ENCODE measurements at places on chromosomes 5 and 9.

DNA sequence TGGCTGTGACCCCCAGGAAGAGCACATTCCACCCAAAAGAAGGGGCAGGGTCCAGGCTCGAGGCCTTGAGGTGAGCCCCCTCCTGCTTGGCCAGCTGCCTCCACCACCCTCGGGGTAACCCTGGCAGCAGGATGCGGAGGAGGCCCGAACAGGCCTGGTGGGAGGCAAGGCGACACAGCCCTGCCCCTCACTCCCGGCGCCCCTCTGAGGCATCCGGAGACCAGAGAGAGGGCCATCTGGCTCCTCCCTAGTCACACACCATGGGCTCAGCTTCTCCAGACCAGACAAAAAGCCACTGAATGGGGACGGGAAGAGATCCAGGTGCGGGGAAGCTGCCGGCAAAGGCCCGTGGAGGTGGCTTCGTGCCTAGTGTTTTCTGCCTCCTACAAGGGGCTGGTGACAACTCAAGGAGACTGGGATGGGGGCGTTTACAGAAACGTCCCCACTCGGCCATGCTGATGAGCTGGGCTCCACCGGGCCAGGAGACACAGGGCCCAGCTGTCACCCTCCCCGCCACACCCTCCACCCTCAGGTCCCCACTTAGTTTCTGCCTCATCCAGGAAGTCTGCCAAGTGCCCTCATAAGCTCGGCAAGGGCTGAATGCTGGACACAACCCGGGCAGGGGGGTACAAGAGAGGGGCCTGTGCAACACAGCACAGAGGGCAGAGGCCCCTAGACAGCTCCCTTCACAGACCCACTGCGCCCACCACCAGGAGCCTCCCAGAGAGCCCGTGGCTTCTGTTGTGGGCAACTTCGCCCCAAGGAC, 41.9 kb downstream of the NACC2 start:
- DNase-seq: no peak

DNA sequence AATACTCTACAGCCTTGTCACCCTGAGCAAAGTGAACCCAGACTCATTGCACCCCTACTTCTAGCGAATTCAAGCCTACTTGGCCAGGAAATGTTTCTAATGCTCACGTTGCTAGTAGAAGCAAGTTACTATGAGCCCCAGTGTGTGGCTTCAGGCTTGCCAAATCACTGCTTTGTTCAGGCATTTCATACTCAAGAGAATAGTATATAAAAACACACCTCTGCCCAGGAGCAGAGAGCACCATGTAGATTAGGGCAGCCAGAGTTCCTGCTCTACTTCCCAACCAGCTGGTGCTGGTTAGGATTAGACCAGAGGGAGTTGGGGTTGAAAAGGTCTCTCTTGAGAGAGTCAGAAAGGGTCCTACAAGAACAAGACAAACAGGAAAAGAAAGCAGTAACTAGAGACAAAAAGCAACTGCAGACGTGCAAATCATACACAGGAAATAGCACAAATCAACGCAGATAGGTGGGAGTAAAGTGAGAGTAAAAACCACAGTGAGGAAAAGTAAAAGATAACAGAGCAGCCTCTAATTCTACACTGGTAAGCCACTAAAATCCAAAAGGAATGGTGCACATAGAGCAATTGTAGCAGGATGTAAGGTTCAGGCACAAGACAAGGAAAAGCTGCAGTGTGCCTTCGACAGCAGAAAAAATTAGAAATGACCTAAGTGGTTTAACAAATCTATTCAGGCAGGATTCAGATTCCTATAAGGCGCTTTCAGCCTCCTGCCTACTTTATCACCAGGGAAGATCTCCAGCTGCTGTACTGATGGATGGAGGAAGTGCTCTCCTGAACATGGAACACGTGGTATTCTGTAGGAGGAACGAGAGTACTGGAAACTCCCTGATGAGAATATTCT, 49.6 kb upstream of the KIF2A start:
- DNase-seq: no peak

DNA sequence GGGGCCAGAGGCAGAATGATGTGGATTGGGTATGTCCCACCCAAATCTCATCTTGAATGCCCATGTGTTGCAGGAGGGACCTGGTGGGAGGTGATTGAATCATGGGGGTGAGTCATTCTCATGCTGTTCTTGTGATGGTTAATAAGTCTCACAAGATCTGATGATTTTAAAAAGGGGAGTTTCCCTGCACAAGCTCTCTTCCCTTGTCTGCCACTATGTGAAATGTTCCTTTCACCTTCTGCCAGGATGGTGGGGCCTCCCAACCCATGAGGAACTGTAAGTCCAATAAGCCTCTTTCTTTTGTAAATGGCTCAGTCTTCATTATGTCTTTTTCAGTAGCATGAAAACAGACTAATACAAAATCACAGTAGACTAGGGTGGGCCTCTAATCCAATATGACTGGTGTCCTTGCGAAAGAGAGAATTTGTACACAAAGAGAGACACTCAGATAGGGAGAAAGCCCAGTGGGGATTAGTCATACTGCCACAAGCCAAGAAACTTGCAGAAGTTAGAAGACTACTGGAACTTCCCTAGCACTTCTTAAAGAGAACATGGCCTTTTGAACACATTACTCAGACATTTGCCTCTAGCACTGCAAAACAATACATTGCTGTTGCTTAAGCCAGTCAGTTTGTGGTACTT, 68.4 kb downstream of the ANXA1 start:
- DNase-seq: no peak

DNA sequence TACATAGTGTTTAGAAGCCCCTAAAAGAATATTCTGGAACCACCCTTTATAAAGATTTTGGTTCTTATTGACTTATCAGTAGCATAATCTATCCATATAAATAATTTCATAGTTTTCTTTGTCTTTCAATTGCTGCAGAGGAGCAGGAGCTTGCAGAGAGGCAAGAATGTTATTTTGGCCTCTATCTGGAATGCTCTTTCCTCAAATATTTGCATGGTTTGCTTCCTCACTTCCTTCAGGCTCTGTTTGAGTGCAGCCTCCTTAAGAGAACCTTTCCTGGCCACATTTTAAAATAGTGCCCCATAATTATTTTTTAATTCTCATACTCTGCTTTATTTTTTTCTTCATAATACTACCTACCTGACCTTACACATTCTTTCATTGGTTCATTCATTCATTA, 1.5 kb downstream of the C5 start:
- peak; percentile 21 for DNase-seq

DNA sequence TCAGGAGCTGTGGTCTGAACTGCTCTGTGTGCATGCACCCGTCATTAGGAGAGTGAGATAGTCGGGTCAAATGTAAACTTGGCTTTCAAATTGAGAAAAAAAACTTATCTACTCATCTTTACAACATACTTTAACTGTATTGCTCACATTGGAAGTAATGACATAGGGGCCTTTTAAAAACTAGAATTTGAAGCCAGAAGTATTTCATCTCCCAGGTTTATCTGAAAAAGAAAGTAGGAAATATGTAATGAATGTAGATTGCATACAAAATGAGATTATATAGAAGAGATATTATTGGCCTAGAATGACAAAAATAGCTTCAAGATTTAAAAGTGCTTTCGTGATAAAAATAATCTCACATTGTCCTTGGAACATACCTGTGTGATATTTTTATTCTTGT, 24.3 kb downstream of the RGS7BP start:
- DNase-seq: no peak

DNA sequence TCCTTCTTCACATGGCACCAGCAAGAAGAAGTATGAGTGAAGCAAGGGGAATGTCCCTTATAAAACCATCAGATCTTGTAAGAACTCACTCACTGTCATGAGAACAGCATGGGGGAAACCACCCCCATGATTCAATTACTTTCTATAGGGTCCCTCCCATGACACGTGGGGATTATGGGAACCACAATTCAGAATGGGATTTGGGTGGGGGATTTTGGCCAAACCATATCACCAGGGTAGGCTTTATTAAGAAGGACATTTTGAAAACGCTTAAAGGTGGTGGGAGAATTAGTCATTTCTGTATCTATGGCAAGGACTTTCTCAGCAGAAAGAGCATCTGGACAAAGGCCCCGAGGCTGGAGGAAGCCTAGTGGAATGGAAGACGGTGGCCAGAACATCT, 100.2 kb upstream of the ADAMTS16 start:
- no peak for DNase-seq

- DNase-seq: no peak
Measured at GRCh38 chr5:139644001-139644456, 4.1 kb upstream of the CXXC5 start.

DNA sequence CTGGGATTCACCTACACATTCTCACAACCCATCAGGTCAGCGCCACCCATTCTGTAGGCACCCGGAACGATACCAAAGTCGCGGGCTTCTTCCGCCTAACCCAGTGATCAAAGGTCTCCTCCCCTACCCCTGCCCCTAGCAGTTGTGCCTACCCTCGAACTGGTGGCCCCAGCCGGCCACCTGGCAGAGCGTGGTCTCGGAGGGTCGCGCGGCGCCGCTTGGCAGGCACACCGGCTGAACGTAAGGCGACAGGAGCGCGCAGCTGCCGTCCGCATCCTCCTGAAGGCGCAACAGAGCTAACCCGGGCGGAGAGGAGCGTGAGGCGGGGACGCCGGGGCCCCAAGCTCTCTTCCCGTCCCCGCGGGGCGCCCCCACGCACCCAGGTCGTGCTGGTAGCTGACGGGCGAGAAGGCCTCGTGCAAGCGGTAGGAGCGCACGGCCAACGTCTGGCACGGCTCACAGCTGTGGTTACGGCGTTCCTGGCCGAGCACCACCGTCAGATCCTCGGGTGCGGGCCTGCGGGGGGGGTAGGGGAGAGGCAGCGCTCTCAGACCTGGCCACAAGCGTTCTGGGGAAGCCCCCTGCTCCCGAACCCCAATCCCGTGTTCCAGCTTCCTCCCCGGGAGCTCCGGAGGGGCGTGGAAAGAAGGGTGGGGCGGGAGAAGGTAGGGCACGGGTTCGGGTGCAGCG, 2.8 kb upstream of the PFN3 start:
- DNase-seq: no peak

GRCh38 chr5:54273715-54274114, 36.7 kb downstream of the ARL15 start:
- no peak for DNase-seq

GRCh38 chr5:31823472-31823871, 184.5 kb downstream of the PDZD2 start:
- no peak for DNase-seq

- no peak for DNase-seq
Measured at GRCh38 chr5:150809363-150809762, 30.8 kb downstream of the SMIM3 start.

DNA sequence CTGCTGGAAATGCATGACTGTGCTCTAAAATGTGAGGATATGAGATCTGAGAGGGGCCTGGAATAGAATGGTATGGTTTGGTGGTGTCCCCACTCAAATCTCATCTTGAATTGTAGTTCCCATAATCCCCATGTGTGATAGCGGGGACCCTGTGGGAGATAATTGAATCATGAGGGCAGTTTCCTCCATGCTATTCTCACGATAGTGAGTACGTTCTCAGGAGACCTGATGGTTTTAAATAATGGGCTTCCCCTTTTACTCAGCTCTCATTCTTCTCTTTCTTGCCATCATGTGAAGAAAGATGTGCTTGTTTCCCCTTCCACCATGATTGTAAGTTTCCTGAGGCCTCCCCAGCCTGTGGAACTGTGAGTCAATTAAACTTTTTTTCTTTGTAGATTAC, 133.6 kb upstream of the ADAMTS16 start:
- no peak for DNase-seq

- no peak for DNase-seq
Measured at GRCh38 chr9:131714161-131714646, 25.7 kb downstream of the RAPGEF1 start.

GRCh38 chr5:8934455-8934854, 611.4 kb downstream of the SEMA5A start:
- no peak for DNase-seq

DNA sequence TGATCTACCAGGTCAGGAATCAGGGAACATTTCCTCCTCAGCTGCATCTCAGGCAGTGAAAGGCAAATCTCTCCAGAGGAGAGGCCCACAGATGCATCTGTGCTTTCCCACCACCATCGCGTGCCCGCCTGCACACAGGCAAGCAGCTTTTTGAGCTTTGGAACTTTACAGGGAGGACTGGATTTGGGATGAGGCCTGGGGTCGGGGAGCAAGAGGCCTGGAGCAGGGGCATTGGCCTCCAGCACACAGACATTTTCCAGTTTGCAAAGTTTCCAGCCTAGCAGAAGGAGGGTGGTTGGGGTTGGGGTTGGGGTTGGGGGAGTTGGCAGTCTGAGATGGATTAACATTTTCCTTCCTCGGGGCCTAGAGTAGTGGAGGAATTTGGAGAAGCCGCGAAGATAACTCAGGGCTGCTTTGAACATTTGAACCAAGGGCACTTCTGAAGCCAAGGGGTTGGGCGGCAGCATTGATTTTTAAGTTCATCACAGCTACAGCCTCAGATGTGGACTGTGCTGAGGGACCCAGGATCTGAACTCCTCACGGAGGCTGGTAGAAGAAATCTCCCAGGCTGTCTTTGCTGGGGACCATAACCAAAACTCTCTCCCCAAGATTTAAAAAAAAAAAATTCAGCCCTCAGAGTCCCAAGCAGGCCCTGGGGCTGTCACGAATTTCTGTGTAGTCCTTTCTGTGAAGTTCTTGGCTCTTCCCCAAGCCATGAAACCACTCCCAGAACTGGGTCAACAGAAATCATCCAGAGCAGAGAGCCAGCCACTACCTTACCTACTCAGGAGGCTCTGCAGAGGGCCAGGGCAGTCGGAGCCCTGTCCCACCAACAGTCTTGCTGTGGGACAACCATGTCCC, 25.6 kb downstream of the C5orf15 start:
- no peak for DNase-seq

GRCh38 chr9:129656795-129657390, 8.6 kb upstream of the PRRX2 start:
- no peak for DNase-seq
